ENCODE measurements at places on chromosomes 6 and 20.

DNA sequence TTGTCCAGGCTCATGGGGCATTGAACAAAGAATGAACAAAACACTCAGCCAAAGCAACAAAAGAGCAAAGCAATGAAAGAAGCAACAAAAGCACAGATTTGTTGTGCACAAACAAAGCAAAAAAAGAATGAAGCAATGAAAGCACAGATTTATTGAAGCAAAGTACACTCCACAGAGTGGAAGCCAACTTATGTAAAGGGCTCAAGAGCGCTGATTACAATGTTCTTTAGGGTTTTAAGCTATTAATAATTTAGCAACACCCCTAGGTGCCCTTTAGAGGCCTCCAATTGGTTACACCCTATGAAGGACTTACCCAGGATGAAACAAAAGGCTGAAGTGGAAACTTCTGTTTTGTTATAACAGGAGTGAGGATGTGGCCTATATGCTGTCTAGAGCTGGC is 179.2 kb upstream of the PROKR2 start:
- DNase-seq, result no peak

GRCh38 chr6:41190791-41191190 is 10.2 kb downstream of the TREML2 start:
- DNase-seq, result no peak

GRCh38 chr20:51118216-51118615 is 95.3 kb upstream of the KCNG1 start:
- no peak for DNase-seq

GRCh38 chr20:32378461-32378860 is 20.3 kb downstream of the ASXL1 start:
- DNase-seq, result no peak

- DNase-seq, result no peak
Observed at GRCh38 chr6:136723780-136724179, 68.5 kb downstream of the MAP3K5 start.

GRCh38 chr6:106979435-106979884 is 4.9 kb upstream of the CD24 start:
- DNase-seq, result peak; percentile 78

DNA sequence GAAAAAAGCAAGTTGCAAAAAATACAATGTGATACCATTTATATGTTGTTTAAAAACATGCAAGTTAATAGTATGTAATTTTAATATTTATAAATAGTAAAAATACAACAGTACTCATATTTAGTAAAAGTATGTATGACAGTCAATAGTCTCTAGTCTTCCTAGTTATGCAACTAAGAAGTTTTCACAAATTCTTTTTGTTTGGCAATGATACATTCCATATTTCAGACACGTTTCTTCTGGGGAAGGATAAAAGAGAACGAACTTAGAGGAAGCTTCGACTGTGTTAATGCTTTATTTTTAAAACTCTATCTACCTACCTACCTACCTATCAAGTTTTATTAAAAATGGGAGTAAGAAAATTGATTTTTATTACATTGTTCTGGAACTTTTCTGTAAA is 77.7 kb downstream of the UBE3D start:
- no peak for DNase-seq

DNA sequence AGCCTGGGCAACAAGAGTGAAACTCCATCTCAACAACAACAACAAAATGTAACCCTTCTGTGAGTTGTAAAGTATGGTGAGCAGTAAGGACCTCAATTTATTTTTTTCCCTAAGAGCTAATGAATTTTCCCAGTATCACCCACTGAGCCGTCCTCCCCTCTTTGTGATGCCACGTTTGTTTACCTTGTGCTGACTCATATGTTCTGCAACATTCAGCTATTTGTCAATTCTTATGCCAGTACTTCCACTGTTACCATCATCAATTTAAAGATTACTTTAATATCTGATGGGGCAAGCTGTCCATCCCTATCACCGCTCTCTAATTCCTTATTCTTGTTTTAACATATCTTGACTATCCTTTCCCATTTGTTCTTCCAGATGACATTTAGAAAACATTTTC is 37.5 kb downstream of the MAK start:
- peak; percentile 11 for DNase-seq

- no peak for DNase-seq
Observed at GRCh38 chr20:39259010-39259803, 297.1 kb downstream of the DHX35 start.

DNA sequence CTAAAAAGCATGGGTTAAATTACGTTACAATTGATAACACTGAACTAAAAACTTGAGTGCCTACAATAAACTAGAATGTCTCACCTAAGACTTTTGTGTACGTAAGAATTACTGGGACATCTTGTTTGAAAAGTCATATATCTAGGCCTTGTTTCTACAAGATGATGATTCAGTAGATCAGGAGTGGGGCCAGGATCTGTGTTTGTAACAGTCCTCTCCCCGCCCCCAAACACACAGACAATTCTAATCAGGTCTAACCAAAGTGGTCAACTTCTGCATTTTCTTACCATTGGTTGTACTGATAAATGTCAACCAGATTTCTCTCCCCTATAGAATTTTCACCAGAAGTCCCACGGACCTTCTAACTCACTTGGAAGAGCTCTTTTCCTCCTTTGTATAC is 56.9 kb downstream of the RAMACL start:
- DNase-seq, result no peak

DNA sequence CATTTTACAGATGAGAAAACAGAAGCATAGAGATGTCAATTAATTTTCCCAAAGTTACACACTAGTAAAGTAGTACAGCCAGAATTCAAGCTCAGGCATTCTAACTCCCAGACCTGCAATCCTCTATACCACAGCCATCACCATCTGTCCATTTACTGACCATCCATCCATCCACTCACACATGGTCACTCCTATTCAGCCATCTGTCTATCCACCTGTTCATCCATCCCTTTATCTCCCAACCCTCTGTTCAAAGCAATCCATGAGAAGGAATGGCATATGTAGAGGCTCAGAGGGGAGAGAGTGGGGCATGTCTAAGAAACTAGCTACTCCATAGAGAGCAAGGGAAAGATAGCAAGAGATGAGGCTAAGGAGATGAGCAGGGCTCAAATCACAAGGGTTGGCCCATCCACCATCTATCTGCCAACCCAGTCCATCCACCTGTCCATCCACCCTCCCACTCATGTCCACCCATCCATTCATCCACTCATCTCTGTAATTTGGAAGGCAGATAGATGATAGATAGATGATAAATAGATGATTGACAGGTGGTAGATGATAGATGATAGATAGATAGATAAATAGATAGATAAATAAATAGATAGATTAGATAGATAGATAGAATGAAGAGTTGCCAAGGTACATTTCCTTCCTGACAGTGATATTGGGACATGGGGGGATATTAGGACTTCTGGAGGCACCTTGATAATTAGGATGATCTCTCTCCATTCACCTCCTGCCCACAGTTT is 12.2 kb upstream of the C6orf132 start:
- DNase-seq, result no peak

GRCh38 chr6:19902201-19902600 is 65.0 kb downstream of the ID4 start:
- no peak for DNase-seq

DNA sequence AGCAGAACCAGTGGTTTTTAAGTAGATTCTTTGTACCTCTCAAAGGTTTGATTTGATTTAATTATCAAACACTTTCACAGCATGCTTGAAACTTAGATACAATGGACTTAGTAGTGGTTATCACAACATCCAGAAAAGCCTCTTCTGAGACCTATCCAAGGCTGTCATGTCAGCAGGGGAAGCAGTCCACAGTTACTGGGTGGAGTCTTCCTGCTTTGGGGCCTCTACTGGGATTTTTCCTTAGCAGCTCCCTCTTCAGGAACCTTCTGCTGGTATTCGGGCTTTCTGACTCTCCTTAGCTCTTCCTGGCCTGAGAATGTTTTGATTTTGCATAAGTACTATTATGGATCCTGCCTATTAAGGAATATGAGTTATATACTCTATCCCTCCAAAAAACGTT is 36.0 kb downstream of the ARFGEF2 start:
- no peak for DNase-seq

GRCh38 chr6:134288538-134289203 is 29.2 kb downstream of the SGK1 start:
- DNase-seq, result peak; percentile 93

GRCh38 chr6:7762760-7763159 is 36.9 kb downstream of the BMP6 start:
- no peak for DNase-seq

GRCh38 chr6:43295456-43295855 is 2.6 kb upstream of the SLC22A7 start:
- no peak for DNase-seq

- DNase-seq, result peak; percentile 66
Observed at GRCh38 chr20:51346686-51347485, 195.6 kb downstream of the NFATC2 start.

- peak; percentile 53 for DNase-seq
Observed at GRCh38 chr20:49326026-49326425, 48.2 kb upstream of the ZNFX1 start.

GRCh38 chr6:79684876-79685275 is 53.7 kb downstream of the SH3BGRL2 start:
- DNase-seq, result no peak

DNA sequence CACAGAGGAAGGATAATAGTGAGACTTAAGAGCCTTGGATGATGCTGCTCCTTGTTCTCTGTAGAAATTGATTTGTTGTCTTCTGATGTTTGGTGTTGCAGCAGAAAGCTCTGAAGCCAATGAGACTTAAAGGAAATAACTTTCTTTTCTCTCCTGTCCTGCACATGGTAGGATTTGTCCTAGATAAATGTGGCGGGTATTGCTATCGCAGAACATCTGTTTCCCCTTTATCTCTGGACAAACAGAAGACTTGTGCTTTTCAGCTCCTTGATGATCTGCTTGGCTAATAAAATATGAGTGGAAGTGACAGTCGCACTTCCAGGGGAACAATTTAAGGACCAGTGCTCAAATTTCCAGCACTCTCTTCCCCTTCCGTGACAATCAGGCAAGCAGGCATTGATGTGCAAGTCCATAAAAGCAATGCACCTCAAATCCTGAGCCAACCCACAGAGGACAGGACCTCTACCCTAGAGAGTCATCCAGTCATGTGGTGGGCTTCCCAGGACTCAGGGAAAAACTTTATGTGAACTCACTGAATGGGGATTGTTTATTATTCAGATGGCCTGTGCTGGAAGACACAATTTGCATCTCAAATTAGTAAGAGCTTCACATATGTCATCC is 9.9 kb upstream of the NCR2 start:
- DNase-seq, result no peak

GRCh38 chr6:63975699-63976098 is 340.1 kb downstream of the PHF3 start:
- no peak for DNase-seq

DNA sequence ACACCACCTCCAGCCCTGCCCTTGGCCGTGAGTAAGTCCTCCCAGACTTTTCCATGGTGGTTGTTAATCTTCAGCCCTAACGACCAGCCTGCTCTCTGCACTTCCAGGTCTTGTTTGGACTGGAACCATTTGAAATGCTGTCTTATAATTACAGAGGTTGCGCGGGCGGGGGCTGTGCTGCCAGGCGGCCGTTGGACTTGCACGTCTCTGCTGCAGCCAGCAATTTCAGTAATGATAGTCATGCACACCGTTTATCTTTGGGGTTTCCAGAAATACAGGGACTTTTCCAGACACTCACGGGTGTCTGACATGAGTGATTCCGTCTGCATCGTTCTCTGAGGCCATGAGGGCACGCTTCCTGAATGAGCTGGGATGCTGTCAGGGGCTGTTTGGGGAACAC is 118.2 kb downstream of the BMP7 start:
- no peak for DNase-seq

GRCh38 chr6:27771235-27771634 is 141.0 kb downstream of the OR2B2 start:
- no peak for DNase-seq

GRCh38 chr6:17632934-17633333 is 32.8 kb downstream of the FAM8A1 start:
- DNase-seq, result no peak

GRCh38 chr20:46468508-46468907 is 44.9 kb downstream of the ZNF334 start:
- no peak for DNase-seq

DNA sequence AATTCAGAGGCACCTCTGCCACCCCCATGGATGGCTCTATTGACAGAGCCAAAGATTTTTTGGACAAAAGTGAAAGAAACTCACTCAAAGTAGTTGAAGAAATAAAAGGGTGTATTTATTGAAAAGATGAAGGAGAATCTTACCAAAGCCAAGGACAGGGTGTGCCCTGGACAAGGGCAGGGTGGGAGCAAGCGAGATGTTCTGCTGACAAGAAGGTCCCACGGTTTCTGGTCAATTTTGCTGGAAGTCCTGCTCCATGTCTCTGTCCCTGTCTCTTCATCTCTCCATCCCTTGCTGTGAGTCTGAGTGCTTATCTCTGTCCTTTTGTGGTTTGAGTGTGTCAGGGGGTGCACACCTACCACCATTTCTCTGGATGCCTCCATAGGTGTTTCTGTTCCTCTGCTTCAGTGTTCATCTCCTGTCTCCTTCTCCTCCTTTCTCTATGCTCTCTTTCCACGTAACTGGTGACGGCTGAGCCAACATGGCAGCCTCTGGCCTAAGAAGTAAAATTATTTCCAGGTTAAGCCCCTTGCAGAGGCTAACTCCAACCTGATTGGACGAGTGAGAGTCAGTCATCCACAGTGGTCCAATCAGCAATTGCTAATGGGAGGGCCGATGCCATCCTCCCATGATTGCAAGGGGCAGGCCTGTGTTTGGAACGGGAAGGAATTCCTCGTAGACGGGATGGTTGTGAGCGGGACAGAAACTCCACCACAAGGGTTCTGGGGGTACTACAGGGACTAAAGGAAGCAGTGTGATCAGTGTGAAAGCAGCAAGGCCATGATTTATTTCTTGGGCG is 502.1 kb upstream of the CDH4 start:
- DNase-seq, result no peak

DNA sequence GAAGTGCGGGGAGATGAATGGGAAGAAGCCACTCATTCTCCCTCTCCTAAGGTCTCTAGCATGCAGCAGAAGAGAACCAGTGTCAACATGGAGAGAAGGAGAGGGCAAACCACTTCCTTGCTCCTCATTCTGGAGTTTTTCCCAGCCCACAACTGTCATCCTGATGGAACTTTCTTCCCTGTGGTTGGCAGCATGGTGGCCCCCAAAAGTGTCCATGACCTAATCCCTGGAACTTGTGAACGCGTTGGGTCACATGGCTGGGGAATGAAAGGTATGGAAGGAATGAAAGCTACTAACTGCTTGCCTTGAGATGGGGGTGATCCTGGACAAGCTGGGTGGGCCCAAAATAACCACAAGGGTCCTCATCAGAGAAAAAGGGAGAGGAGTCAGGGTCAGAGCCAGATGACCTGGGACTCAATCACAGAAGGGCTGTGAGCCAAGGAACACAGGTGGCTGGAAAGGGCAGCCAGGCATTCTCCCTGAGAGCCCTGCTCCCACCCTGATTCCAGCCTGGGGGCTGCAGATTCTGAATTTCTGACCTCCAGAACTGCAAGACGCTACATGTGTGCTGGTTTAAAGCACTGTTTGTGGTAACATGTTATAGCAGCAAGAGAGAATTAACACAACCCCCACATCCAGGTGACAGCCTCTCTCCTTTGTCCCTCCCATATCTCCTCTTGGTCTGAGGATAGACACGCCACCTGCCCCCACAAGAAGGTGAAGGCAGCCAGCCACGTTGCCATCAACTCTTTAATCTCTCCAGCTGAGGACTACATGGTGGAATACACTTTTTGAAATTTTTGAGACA is 63.2 kb downstream of the PYGB start:
- peak; percentile 87 for DNase-seq

Measured in HFFc6 (cell line).